Right hindlimb (tissue), 1 donor: ENCODE measurements at places on chromosomes 13 and 19.

DNA sequence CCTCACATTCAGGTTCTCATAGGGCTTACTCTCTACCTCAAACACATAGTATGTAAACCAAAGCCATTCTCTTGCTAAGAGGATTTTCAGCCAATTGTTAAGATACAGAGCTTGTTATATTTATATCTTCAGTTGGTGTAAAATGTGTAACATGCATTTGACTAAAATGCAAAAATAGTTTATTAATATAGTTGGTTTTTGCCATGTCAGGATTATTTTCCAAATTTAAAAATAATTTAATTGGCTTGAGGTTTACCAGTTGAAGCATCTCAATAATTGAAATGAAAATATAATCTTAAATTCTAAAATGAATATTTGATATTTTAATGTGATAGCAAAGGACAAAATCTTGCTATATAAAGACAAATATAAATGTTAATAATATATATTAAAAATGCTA lies 7.2 kb downstream of the MICU2 start:
- DNase-seq: no peak

- no peak for DNase-seq
Measured at GRCh38 chr13:46492946-46493345, 60.0 kb upstream of the LRCH1 start.

GRCh38 chr13:74886502-74886901 lies 595.5 kb downstream of the TBC1D4 start:
- no peak for DNase-seq

- DNase-seq: no peak
Measured at GRCh38 chr13:55617241-55617640, 1523.5 kb upstream of the PRR20A start.

- peak; percentile 38 for DNase-seq
Measured at GRCh38 chr19:18397242-18398202, at the start of gene LRRC25. TSS of gene LRRC25 (minus strand) at chr19:18397622. CDS start at chr19:18396963, 659 bp downstream.

GRCh38 chr13:34474187-34474868 lies 467.7 kb upstream of the NBEA start:
- DNase-seq: no peak

DNA sequence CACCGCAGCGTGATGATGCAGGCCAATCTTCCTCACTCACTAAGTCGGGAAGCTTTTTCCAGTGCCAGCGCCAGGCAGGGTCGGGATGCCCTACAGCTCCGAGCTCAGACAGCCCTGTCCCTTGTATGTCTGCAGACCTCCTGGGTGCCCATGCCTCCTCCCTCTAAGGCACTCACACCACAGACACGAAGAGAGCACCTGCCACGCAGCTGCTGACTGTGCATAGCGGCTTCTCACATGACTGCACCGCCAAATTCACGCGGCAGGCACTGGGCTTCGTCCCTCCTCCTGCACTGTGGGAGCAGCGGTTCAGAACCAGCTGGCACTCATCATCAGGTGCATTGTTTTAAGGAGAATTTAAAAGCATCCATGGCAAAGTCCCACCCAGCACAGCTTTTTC lies 88.1 kb downstream of the SLC7A1 start:
- peak; percentile 81 for DNase-seq
